ENCODE measurements at places on chromosomes 11 and 22.
A peak's percentile ranks its signal among the peaks of the same experiment; 100 is the strongest.

DNA sequence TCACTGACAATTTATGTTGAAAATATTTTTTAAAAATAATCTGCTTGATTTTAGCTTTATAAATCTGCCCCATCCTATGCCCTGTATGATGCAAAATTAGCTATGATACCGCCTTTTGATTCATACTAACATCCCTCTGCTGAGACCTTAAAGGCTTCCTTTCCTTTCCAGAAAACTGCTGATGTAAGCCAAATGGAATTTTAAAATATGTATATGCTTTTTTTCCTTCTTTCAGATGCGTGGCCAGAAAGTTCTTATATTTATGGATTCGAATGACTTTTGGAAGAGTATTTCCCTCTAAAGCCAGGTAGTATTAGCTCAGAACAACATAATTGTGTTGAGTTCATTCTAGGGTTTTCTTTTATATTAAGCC lies 34.5 kb downstream of the SFI1 start:
- no peak for DNase-seq

GRCh38 chr11:16280256-16280682 lies 76.1 kb downstream of the SOX6 start:
- no peak for DNase-seq

- DNase-seq = no peak
These were observed 8.2 kb downstream of the GGT5 start for GRCh38 chr22:24236656-24237055.

- peak; percentile 94 for DNase-seq
These were observed 4.5 kb downstream of the LRRC75B start for GRCh38 chr22:24588381-24588756.

- DNase-seq = no peak
These were observed 16.4 kb upstream of the FLRT1 start for GRCh38 chr11:64019106-64020037.

DNA sequence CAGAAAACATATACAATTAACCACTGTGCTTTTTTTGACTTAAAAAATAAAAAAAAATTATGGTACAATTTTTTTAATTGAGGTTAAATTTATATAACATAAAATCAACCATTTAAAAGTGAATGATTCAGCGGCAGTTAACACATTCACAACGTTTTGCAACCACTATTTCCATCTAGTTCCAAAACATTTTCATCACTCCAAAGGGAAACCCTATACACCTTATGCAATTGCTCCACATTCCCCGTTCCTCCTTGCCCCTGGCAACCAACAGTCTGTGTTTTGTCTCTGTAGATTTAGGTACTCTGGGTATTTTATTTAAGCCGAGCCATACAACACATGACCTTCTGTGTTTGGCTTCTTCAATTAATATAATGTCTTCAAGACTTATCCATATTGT lies 15.3 kb downstream of the DDI1 start:
- no peak for DNase-seq

- DNase-seq = no peak
These were observed 306.4 kb downstream of the KIRREL3 start for GRCh38 chr11:126694065-126694625.

DNA sequence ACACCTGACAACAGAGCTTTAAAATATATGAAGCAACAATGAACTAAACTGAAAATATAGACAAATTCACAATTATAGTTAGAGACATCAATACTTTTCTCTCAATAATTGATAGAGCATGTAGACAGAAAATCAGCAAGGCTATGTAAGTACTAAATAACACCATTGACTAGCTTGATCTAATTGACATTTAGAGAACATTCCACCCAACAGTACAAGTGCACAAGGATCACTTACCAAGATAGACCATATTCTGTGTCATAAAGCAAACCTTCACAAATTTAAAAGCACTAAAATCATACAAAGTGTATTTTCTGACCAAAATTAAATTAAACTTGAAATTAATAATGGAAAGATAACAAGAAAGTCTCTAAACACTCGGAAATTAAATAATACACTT lies 562.5 kb downstream of the INSC start:
- no peak for DNase-seq

DNA sequence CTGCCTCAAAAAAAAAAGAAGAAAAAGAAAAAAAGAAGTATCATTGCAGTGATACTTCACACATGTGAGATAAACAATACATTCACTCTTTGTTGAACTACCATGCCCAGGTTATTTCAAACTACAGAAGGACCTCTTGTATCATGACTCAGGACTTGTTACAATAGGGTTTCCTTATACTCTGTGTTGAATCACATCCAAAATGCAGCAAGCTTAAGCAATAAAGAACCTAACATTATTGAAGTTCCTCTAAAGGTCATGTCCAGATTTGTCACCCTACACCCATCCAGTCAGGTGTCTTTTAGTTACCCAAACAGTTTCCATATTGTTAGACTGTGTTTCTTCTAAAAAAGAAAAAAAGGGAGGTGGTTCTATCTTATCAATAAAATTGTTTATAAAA lies 26.9 kb upstream of the ALKBH3 start:
- DNase-seq = no peak

- DNase-seq = no peak
These were observed 22.2 kb downstream of the FLRT1 start for GRCh38 chr11:64057890-64058289.

GRCh38 chr22:18001040-18001893 lies 23.1 kb downstream of the MICAL3 start:
- DNase-seq = peak; percentile 87

DNA sequence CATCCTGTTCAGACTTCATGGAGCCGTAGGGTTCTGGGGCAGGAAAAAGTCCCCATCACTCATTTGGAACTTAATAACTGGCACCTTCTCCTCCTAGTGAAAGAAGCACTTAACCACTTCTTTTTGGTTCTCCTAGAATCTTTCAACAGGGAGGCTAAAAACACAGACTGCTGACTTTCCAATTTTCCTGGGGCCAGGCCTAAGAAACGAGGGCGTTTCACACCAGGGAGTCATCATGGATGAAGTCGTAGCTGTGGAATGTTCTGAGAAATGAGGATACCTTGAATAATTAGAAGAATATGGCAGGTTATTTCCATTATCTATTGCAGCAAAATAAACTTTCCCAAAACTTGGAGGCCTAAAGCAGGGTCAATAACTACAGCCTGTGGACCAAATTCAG lies 26.0 kb upstream of the API5 start:
- no peak for DNase-seq

DNA sequence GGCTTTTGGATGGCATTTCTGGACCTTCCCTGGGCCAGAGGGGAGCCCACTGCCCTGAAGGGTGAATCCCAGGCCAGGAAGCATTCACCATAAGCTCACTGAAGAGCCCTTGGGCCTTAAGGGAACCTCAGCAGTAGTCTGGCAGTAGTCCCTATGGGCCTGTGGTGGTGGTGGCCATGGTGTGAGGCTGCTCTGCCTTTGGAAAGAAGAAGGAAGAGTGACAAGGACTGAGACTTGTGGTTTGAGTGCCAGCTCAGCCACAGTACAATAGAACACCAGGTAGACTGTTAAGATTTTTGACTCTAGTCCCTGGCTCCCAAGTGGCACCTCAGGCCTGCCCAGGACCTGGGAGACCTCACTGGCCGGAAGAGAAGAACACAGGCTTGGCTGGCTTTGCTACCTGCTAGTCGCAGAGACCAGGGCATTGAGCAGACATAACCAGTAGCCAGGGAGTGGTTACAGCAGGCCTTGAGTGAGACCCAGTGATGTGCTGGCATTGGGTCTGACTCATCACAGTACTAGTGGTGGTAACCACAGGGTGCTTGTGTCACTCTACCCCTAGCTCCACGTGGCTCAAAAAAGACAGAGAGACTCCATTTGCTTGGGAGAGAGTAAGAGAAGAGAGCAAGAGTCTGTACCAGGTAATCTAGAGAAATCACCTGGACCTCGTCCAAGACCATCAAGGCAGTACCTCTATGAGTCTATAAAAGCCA lies 259.8 kb upstream of the BLID start:
- DNase-seq = no peak

DNA sequence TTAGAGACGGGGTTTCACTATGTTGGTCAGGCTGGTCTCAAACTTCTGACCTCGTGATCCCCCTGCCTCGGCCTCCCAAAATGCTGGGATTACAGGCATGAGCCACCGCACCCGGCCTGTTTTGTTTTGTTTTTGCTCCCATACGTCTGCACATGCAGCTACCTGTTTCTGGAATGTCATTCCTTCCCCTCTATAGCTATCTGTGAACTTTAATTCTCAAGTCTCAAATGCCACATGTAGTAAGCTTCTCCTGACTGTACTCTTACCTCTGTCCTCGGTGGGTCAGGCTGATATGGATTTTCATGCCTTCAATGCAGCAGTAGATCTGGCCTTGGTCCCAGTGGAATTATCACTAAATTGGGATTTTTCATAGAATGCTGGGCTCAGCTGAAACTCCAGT lies 12.4 kb upstream of the SWAP70 start:
- no peak for DNase-seq

GRCh38 chr22:39318507-39319283 lies 728 bp downstream of the RPL3 start:
- no peak for DNase-seq

DNA sequence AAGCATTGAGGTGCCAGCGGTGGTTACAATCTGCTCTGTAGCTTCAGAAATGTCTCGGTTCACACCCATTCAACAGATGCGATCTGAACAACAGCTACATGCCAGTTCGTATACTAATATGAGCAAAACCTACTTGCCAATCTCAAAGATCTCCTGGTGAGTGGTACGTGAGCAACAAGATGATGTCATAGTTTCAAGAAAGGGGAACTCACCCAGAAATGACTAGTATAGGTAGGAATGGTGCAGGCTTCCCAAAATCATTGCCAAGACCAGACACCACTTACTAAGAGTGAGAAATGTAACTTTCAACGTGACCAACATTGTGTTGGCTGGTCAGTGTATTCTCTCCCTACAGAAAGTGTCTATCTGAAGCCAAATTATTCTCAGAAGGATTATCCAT lies 31.1 kb downstream of the OR6Q1 start:
- no peak for DNase-seq

DNA sequence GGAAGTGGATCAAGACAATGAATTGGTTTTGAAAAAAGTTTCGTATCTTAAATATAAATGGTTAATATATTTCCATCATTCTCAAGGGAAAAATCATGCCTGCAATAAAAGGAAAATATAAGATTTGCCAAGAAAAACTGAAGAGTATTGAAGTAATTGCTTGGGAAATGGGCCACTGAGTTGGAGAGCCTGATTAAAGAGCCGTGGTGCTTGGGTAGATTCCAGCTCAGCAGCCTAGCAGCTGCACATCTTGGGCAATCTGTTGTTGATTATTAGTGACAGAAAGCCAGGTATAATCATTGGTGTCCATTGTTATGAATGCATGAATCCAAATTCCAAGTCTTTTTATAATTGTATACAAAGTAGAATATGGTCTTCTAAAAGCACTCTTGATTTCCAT lies 800.9 kb upstream of the CHORDC1 start:
- no peak for DNase-seq

GRCh38 chr11:36146437-36146836 lies 142.8 kb downstream of the COMMD9 start:
- DNase-seq = no peak

DNA sequence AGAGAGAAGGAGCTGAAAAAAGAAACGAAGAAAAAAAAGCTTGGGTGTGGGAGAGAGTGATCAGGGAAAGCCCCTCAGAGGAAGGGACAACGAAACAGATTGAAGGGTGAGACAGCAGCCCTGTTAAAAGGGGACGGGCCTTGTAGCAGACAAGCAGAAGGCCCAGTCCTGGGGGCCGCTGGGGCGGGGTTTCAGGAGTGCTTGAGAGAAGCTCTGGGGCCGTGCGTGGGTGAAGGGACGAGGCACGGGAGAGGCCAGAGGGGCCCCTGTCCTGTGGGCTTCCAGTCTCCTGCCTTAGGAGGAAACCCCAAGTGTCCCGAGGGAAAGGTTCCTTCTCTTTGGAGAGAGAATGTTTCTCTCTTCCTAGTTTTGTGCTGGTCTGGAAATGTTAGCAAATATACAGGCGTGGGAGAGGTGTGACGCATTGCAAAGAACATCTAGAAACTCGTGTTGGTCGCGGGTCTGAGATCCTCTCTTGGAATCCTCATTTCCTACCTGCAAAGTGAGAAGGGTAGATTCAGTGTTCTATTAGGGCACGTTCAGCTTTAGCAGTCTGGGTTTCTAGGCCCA lies 28.6 kb downstream of the ADAMTS15 start:
- DNase-seq = no peak

- DNase-seq = no peak
These were observed 68.0 kb downstream of the GAB2 start for GRCh38 chr11:78349624-78350023.

GRCh38 chr11:72162891-72163492 lies 27.5 kb downstream of the FOLR3 start:
- no peak for DNase-seq

DNA sequence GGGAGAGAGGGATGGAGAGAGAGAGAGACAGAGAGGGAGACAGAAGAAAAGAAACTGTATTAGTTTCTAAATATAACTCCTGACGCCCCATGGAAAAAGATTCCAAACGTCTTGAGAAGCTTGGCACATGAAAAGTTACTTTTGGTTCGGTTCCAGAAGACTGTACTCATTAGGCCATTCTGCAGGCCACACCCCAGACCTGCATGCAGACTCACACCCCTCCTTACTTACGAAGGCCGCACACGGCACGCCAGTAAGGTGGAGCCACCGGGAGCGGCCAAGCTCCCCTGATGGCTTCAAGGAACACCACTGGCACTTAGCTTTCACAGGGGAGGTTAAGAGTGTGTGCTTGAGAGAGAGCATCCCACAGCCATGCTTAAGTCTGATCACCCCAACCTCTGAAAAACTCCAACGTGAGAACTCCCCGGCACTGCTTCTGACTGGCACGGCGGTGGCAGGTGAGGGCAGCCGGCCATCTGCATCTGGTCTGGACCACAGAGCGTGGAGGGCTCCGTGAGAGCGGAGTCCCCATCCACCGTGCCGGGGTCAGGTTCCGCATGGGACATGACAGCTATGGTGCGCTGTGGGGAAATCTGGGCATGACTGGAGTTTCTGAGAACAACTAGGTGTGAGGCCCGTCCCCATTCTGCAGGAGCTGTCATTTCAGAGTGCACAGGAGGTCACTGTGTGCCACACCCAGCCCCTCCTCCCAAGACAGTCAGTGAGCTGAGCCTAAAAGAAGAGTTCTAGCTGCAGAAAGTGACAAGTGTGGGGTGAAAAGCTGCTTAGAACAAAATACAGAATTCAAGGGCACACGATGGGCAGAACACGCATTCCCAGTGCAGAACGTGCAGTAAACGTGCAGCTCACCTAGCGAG lies 62.4 kb downstream of the MYH9 start:
- DNase-seq = no peak
